Posterior vena cava (tissue), 2 donors: ENCODE measurements at places on chromosomes 16 and 17. TPM values are rescaled to one million over a fixed set of nuclear protein-coding genes. Genes with fewer than 3 reads are reported as not detected.

Gene ITGAX
- 15.2 TPM for total RNA-seq

Gene SMPD3
- 0.23 TPM for total RNA-seq

DNA sequence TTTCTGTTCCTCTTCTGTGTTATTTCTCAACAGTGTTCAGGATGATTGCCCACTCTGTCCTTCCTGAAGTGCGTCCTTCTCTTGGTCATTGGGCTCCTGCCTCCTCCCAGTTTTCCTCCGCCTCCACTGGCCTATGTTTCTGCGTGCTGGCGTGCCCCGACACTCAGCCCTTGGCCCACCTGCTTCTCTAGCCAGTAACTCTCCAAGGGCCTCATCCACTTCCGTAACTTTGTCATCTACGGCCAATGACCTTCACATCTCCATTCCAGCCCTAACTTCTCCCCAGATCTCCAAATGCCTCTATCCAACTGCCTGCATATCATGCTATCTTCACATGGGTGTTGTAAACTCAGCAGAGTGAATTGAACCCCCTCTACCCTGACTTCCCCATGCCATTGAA lies 39.6 kb upstream of the RPL38 start:
- DNase-seq, result no peak

DNA sequence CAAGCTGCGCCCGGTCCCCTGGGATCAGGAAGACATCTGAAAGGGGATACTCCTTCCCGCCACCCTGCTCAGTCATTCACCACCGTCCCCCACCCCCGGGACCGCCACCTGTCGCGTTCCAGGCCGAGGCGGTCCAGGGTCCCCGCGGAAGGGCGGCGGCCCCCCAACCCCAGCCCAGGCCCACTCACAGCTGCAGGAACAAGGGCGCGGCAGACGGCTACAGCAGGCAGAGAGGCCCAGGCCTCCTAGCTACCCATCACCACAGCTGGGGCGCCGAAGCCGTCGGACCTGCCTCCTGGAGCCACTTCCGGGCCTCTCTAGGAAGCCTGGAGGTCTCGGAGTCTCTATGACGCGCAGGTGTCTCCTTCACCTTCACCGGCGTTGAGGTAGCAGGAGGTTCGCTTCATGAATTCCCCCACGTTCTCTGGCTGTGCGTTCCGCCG lies at the start of gene SDR42E1:
Gene SDR42E1, minus strand, starts transcription at position 272 of the 443 bp plus-strand sequence. CDS start 10,612 bp downstream, outside the sequence.
- no peak for DNase-seq

- DNase-seq, result no peak
These were observed 122.6 kb downstream of the PITPNC1 start for GRCh38 chr17:67499685-67500084.

DNA sequence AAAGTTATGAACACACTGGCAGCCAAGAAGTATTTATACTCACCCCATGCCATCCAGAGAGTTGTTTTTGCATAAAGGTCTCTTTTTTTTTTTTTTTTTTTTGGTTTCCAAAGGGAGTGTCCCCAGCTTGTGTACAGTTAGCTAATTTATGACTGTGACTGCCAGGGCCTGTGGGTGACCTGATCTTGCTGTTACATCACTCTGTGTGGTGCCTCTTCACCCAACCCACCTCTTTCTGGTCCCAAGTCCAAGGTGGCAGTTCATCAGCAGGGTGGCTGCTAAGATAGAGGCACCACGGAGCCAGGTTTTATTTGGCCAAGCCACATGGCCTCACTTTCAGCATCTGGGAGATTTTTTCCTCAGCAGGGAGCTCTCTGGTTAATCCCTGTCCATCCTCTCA lies at the start of gene NOS2:
Gene NOS2, minus strand, starts transcription at position 8 of the 400 bp plus-strand sequence. CDS start 1,720 bp downstream, outside the sequence.
- DNase-seq, result no peak

GRCh38 chr17:53150101-53150698 lies 672.5 kb upstream of the KIF2B start:
- DNase-seq, result no peak

Gene C1QL1
- total RNA-seq, result 0.42 TPM

Gene NDUFAF8
- 33.7 TPM for total RNA-seq

Gene EPX
- not detected for total RNA-seq

DNA sequence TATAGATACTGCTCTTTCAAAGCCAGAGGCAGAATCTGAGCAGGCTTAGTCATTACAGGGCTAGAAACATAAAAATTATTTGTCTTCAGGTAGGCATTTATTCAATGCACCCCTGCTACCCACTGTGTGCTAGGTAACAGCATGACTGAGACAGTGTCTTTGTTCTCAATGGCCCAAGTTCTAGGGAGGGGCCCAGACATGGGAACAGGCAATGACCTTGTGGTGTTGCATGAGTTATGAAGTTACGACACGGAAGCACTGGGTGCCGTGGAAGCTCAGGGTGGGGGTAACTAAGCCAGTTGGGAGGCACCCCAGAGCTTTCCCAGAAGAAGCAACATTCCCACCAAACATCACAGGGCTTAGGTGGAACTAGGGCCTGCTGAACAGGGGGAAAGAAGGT lies 87.0 kb downstream of the CPPED1 start:
- DNase-seq, result no peak

DNA sequence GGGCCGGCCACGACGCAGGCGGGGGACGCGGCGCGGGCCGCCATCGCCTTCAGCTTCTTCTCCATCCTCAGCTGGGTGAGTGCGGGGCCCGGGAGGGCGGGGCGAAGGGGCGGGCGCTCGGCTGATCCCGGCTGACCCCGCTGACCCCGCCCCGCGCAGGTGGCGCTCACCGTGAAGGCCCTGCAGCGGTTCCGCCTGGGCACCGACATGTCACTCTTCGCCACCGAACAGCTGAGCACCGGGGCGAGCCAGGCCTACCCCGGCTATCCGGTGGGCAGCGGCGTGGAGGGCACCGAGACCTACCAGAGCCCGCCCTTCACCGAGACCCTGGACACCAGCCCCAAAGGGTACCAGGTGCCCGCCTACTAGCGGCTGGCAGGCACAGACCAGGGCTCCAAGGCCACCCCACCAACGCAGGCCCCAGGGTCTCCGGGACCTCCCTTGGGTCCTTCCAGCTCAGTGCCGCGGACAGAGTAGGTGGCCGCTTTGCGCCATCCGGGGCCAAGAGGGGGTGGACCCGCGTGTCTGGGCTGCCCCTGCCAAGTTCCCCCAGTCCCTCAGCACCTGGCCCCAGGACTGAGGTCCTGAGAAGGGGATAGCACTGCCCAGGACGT lies 3.0 kb downstream of the SYNGR3 start:
- no peak for DNase-seq

DNA sequence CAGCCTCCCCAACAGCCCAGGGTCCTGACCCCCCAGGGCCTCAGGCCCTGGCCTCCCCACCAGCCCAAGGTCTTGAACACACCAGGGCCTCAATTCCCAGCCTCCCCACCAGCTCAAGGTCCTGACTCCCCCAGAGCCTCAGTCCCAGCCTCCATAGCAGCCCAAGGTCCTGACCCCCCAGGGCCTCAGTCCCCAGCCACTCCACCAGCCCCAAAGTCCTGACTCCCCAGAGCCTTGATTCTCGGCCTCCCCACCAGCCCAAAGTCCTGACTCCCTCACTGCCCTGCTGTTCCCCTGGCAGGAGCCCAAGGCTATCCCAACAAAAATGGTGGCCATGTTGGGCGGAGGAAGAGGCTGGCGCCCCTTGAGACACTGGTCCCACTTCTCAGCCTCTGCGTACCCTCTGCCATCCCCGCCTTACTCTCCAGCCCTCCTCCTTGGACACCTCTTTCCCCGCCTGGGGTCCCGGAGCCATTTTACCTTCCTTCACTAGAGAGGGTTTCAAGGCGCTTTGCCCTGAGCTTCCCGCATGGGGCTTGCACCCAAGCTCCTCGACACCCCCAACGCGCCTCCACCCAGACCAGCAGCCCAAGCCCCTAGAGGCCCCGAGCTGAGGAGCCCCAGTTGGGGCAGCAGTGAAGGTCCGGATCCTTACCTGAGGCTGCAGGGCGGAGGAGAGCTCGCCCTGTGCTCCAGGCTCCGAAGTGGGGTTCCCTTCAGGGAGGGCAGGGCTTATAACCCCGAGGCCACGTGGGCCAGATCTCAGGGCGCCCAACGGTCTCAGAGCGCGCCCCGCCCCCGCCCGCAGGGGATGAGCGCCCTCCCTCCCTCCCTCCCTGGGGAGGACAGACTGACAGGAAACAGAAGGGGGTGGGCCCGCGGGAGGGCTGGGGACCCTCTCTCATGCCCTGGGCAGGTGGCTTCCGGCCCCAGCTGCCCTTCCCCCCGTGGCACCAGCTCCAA lies 3.5 kb upstream of the TSPOAP1 start:
- DNase-seq, result peak; percentile 95

Gene SSTR5
- not detected for total RNA-seq

GRCh38 chr17:49819138-49819537 lies 28.7 kb downstream of the TAC4 start:
- no peak for DNase-seq

Gene OR1A2
- not detected for total RNA-seq

- no peak for DNase-seq
These were observed 35.0 kb downstream of the NMT1 start for GRCh38 chr17:45096141-45096540.

Gene BAIAP3
- 0.56 TPM for total RNA-seq

Gene TM4SF5
- not detected for total RNA-seq

Gene NLRC3
- total RNA-seq, result 0.81 TPM

DNA sequence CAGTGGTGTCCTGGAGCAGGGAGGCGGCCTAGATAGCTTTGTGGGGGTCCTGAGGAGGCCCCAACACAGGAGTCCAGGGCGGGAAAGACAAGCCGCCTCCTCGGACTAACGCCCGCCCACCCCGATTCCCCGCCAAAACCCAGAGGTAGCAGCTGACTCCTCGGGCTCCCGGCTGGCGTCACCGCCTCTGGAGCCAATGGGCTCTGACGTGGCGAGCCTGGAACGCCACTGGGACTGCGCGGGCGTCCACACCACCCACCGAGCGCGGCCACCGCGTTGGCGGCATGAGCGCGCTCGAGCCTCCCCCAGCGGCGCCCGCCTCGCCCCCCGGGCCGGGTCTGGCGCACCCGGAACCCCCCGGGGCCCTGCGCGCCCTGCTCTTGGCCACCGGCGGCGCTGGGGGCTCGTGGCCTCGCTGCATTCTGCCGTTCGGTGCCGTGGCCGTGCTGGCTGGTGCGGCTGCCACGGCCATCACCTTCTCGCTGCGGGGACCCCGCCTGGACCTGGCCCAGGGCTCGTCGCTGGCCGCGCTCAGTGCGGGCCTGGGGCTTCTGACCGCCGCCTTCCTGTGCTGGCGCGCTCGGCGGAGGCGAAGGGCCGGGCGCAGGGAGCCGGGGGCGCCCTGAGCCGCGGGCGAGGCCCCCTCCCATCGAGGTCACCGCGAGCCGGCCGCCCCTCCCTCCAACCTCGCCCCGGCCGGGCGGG lies 3.4 kb upstream of the NTN3 start:
- DNase-seq, result peak; percentile 92

Gene KRT36
- not detected for total RNA-seq

GRCh38 chr16:47600376-47600775 lies 139.2 kb downstream of the PHKB start:
- no peak for DNase-seq

Gene KRT12
- not detected for total RNA-seq

- DNase-seq, result no peak
These were observed 484.2 kb downstream of the HS3ST4 start for GRCh38 chr16:26175944-26176343.

GRCh38 chr16:58628845-58629732 lies 537 bp downstream of the CNOT1 start:
- peak; percentile 86 for DNase-seq

DNA sequence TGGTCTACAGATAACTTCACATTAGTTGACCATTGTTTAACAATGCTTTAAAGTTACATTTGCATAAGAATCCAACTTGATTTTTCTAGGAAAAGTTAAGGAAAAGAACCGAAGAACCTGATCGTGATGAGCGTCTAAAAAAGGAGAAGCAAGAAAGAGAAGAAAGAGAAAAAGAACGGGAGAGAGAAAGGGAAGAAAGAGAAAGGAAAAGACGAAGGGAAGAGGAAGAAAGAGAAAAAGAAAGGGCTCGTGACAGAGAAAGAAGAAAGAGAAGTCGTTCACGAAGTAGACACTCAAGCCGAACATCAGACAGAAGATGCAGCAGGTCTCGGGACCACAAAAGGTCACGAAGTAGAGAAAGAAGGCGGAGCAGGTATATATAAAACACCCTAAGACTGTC lies 21.7 kb downstream of the ANKRD40CL start:
- DNase-seq, result no peak

DNA sequence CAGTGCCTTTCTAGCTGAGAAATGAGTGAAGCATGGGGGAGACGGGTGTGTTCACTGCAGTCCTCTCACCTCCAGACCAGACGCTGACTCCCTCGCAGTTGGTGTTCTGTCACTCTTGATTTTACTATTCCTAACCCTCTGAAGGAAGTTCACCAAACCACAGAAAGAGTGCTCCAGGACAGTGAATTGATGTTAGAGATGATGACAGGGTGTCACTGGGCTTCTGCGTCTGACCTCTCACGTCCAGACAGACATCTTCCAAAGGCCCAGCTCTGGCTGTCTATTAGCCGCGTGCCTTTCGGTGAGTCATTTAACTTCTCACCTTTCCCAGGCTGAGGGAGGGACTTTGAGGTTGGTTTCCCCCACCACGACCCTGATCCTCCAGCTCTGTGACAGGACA lies 8.2 kb downstream of the CRAMP1 start:
- no peak for DNase-seq

Gene SLFN12
- total RNA-seq, result 15.0 TPM

GRCh38 chr17:18856570-18856915 lies 1.4 kb upstream of the PRPSAP2 start:
- no peak for DNase-seq

Gene CES5A
- total RNA-seq, result not detected
